ENCODE measurements at places on chromosomes 16 and 17.

DNA sequence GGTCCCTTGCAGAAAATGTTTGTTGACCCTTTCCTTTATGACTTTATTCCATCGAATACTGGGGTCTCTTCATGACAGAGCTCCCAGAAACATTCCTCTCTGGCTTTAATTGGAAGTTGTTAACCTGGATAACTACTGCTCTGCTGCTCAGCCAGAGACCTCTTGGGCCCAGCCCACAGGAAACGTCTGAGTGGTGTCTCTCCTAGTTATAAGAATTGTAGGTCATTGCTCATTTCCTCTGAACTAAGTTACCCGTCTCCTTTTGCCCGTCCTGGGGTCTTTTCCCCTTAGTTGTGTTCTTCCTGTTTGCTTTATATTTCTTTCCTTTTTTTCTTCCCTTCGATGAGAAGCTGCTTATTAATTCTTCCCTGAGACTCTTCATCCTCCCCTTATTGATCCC lies 9.0 kb downstream of the MAP2K6 start:
- no peak for DNase-seq

DNA sequence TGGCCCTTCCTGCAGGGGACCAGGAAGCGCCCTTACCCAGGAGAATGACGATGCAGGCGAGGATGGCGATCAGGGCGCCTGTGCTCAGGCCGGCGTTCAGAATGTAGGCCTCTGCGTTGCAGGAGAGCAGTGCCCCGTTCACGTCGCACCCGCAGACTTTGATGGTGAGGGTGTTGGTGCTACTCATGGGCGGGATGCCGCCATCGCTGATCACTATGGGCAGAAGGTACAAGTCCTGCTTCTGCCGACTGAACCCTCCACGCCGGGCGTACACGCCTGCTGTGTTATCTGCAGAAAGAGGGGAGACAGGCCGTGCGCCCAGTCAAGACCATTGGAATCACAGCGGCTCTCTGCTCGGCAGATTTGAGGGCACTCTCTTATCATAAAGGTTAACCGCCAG lies 171.1 kb downstream of the CDH11 start:
- no peak for DNase-seq

- no peak for DNase-seq
Measured at GRCh38 chr17:50268026-50268425, 6.2 kb upstream of the TMEM92 start.

DNA sequence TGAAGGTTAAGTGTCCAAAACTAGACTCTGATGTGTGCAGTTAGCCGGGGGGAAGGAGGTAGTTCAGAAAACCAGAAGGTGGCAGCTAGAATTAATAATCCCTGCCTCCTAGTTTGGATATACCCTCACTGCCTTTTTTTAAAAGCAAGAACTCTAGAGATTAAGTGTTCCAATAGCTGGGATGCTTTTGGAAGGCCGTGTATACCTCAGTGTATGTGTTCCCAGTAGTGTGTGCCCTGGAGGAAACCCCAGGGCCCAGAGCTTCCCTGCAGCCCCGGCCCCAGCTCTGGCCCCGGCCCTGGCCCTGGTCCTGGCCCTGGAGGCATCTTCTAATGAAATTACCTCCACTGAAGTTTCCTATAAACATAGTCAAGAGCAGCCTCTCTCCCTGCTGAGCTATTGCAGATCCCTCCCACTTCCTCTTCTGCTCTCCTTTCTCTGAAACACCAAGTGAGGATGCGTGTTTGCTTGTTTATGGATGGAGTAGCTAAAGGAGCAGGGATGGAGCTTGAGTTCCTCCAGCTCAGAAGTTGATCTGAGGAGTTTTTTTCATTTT lies 130.7 kb downstream of the PRKCA start:
- DNase-seq: no peak

DNA sequence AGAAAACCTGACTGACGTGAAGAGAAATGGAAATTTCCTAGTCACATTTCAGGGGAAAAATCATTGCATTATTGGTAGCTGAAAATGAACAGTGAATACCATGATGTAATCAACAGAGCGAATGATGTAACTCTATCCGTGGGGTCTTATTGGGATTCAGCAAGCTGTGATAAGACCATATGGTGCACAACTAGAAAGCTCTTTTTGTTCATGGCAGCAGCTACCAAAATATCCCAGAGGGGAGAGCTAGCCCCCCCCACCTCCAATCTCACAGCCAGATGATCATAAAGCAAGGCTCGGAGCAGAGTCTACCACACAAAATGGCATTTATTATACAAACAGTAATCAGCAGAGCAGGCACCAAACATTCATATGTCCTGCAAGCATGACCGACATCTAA lies 22.2 kb upstream of the DNAH17 start:
- DNase-seq: no peak

GRCh38 chr16:28524681-28525171 lies 14.0 kb downstream of the NUPR1 start:
- DNase-seq: no peak

GRCh38 chr17:51050291-51051033 lies 70.2 kb downstream of the SPAG9 start:
- DNase-seq: no peak

DNA sequence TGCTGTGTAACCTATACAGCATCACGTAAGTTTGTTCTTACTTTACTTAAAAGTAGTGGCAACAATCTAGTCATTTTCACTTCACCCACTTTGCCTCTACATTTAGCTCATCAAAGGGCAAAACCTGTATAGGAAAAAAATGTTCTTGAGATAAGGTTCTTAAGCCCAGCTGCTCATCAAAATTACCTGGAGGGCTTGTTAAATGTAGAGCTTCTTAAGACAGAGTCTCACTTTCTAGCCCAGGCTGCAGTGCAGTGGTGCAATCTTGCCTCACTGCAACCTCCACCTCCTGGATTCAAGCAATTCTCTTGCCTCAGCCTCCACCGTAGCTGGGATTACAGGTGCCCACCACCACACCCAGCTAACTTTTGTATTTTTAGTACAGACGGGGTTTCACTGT lies 38.2 kb upstream of the TMEM97 start:
- DNase-seq: no peak

DNA sequence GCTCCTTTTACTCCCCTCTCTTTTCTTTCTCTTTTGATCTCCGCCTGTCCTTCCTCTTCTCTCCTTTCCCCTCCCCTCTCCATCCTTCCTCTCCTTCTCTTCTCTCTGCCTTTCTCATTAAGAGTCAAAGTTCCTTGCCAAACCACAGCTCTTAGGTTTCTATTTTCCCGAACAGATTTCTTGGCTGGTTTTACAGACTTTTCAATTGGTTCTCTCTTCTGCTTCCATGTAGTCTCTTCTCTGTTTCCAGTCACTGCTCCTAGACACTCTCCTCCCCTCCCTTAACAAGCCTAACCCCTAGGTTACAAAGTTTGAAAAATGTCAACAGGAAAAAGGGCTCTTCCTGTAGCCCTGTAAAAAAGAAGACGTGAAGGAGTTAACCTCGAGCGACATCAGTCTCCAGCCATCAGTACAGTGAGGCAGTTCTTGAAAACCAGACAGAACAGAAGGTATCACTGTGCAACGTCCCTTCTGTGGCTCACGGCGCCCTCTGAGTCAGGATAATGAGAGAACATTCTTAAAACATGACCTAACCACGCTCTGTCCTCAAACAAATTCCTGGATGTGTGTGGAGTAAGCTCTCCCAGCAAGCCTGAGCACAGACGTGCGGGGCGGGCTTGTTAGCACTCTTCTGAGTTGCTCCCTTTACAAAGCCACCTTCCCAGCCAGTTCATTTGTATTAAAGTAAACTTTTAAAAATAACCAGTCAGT lies 11.6 kb upstream of the MARCHF10 start:
- no peak for DNase-seq

GRCh38 chr16:68228652-68229051 lies 7.3 kb downstream of the ESRP2 start:
- DNase-seq: no peak

DNA sequence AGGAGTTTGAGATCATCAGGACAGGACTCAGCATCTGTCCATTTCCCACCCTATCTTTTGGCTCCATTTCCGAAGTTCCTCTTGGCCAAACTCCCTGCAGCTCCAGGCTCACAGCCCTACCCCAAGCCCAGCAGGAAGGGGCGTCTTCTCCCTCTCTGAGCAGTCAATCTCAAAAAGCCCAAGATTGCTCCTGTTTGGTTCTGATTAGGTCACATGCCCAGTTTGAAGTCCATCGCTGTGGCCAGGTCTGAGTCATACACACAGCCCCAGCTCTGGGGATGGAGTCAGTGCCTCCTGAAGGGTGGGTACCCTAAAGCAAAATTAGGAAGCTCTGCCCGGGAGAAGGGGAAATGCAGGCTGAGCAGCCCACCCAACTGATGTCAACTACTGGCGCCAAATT lies 23.9 kb downstream of the SNX20 start:
- DNase-seq: no peak

DNA sequence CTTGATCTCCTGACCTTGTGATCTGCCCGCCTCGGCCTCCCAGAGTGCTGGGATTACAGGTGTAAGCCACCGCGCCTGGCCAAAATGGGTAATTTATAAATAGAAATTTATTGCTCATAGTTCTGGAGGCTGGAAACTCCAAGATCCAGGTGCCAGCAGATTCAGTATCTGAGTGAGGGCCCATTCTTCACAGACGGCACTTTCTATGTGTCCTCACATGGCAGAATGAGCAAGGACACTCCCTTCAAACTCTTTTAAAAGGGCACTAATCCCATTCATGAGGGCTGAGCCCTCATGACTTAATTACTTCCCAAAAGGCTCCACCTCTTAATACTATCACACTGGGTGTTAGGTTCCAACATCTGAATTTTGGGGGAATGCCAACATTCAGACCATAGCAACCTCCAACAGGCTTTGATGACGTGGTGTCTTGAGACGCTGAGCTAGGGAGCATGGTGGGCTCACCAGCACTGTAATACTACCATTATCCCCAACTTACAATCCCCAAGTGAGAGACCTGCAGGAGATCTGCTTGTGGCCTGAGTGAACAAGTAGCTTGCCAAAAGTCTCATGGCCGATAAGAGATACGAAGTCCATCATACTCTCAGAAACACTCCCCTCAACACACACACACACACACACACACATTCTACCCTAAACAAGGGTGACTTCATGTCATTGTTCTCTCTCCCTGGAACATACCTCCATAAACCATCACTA lies 8.5 kb downstream of the CMTM4 start:
- no peak for DNase-seq

DNA sequence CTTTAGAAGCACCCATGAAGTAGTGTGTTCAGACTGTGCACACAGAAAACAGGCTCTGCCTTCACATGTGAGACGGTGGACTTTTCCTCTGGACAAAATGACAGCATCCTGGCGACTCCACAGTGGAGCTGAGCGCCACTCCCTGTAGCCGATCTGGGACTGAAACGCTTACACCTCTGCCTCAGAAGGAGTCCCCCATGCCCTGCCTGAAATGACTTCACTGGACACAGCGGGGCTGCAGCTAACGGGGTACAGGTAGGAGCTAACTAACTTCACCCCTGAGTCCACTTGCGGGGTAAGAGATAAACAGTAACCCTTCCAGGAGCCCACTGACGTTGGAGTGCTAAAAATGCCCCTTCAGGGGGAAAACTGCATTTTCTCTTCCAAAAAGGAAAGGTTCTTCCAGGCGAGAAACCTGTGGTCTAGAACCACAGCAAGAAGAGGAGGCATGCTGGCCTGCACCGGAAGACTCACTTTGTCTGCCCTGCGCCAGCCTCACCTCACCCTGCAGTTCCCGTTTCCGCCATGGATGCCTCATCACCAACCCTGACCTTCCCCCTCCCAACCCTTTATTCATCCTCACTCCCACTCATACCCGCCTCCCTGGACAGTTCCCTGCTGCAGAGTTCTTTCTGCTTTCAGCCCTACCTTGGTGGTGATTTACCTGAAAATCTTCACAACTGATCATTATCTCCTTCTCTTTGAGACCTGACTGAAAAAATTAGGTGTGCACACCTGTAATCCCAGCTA lies 19.4 kb upstream of the ENDOV start:
- no peak for DNase-seq

DNA sequence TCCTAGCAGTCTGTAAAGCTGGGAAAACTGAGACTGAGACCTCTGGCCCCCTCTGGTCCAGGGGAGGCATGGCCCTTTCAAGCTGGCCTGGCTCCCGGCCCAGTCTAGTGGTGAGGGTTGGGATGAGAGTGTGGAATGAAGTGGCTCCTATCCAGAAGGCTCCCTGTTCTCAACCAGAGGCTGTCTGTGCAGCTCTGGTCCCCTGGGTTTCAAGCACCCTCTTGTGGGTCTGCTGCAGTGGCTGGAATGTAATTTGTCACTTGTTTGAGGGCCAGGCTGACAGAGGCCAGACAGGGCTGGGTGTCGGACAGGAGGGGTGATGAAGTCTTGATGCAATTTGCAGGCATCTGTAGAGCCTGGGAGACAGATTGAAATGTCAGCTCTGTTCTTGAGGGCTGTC lies 22.1 kb upstream of the PHF12 start:
- DNase-seq: no peak

DNA sequence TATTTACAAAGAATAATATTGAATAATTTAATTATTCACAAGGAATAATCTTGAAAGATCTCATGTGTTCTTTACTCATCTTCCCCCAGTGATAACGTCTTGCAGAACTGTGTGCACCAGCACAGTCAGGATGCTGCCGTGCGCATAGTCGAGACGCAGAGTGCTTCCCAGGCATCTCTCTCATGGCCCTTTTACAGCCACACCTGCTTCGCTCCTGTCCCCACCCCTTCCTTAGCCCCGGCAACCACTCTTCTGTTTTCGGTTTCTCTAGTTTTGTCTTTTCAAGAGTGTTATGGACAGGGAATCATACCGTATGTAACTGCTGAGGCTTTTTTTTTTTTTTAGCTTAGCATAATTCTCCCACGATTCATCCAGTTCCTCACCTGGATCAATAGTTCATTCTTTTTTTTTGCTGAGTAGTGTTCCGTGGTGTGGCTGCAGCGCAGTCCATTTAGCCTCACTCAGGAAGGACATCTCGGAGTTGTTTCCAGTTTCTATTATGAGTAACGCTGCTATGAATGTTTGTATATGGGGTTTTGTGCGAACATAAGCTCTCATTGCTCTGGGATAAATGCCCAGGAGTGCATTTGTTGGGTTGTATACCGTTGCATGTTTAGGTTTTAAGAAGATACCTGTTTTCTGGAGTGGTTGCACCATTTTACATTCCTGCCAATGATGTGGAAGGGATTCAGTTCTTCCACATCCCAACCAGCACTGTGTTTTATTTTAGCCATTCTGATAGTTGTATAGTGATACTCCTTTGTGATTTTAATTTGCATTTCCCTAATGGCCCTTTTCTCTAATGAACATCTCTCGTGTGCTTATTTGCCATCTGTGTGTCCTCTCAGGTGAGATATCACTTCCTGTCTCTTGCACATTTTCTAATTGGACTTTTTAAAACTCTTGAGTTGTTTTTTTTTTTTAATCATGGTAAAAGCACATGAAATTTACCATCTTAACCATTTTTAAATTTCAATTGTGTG lies 47.6 kb downstream of the SEC14L1 start:
- DNase-seq: no peak

- DNase-seq: no peak
Measured at GRCh38 chr17:61065263-61065773, 334.3 kb upstream of the TBX2 start.
